ENCODE measurements at places on chromosomes 12 and 14. TPM values are rescaled to one million over a fixed set of nuclear protein-coding genes. Genes with fewer than 3 reads are reported as not detected.

GRCh38 chr14:33859306-33859705, 91.6 kb downstream of the EGLN3 start:
- no peak for ATAC-seq

Gene ADAMTS20
- not detected for total RNA-seq

- ATAC-seq = no peak
These were observed 364.1 kb upstream of the SFSWAP start for GRCh38 chr12:131346555-131347344.

Gene RBMS2
- 11.3 TPM for total RNA-seq

Measured in esophagus mucosa (tissue), 1 donor.